HAP-1 (cell line): ENCODE measurements at places on chromosomes 4 and X.

DNA sequence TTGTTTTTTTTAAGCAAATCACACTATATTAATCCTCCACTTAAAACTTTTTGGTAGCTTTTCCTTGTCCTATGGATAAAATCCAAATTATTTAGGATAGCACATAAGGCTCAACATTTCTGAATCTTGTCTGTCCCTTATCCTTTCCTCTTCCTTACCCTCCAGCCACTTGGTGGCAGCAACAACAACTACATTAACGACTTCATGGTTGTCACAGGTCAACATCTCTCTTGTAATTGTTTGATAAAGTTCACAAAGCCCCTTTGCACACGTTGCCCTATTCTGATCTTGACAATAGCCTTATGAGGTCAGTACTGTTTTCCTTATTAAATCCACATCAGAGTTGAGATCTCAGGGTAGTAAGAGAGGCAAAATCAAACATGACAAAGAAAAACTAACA, 269.0 kb upstream of the PABPC4L start:
- peak; percentile 28 for DNase-seq

DNA sequence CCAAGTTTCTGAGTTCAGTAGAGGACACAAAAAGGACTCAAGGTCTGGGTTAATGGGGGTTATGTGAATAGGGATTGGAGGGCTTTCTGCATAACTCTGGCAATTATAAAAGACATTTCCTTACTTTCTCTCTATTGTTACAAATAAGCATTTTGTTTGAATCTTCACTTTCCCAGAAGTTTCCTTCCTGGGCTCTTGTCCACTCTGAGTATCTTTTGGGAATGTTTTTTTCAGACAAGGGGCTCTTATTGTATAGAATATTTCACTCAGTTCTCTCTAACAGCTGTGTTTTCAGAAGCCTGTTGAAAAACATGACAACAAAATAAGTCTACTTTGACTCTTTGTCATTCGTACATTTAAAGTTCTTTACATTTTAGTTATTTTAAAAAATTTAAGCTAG, 57.6 kb upstream of the MAP9 start:
- DNase-seq: no peak

DNA sequence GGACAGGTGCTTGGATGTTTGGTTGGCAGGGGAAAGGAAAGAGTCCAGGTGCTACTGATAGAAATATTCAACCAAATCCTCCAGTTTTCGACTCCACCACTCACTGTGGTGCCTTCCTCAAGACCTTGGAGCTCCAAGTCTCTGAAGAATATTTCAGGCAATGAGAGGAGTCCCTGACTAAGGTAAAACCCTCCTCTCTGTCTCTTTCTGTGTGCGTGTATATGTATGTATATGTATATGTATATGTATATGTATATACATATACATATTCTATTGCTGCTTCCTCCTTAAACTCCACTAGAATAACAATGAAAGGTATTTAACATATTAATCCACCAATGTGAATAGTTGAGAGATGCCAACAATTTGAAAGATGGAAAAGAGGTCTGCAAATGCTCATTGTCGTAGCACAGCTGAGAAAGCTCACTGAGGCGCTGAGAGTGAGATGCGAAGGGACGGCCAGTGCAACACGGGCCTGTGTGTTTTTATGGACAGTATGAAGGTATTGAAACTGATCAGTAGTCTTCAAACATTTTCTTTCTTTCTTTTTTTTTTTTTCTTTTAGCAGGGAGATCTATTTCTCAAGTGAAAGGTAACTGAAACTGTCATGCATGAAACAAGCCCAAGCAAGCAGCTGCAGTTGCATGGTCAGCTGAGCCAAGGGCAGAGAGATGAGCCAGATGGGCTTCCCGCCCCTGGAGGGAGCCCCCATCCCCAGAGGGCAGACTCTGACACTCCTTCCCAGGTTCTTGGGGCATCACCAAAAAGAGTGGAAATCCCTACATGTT, 41.1 kb upstream of the HS3ST1 start:
- DNase-seq: no peak

DNA sequence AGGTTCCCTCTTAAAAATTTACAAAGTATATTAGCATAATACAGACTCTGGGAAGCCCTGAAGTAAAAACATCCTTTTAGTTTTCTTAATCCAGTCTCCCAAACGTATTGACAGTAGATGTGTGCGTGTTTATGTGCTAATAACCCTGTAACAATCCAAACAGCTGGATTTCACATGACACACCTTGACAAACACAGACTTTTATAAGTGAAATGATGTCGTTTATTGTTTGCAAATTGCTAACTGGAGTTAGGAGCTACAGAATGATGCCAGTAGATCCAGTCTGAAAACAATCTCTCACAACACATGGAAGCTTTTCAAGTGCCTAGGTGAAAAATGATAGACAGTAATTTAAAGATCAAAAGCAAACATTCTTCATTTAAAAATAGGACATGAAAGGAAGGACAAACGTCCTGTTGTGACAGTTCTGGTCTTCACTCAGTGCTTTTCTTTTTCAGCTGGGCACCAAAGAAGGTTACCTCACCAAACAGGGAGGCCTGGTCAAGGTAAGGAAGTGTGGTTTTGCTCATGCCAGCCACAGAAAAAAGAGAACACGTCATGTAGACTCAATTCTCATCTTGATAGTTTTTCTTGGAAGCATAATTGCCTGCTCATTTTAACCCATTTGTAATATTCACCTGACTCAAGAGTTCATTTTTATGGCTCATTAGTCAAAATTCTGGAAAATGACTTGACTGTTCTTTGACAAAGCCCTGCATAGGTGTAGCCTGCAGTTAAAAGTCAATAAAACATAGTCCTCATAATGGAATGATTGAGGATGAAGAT, 32.9 kb downstream of the LAMTOR3 start:
- DNase-seq: no peak

GRCh38 chr4:142467088-142467487, 379.0 kb downstream of the INPP4B start:
- DNase-seq: no peak

DNA sequence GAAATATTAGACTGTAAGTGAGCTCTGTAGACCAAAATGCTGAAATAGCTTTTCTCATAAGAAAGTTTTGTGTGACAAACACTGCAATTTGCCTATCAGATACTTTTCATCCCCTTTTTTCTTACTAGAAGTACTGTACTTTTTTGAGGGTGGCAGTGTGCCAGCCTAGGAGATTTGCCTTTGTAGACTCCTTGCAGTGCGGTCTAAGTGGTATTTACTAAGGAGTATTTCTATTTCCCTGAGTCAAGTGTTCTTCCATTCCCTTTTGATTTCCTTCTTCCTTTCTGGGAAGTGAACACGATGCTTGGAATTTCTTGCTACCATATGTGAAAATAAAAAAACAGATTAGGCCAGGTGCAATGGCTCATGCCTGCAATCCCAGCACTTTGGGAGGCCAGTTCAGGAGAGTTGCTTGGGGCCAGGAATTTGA, 34.6 kb downstream of the PDLIM5 start:
- DNase-seq: no peak

DNA sequence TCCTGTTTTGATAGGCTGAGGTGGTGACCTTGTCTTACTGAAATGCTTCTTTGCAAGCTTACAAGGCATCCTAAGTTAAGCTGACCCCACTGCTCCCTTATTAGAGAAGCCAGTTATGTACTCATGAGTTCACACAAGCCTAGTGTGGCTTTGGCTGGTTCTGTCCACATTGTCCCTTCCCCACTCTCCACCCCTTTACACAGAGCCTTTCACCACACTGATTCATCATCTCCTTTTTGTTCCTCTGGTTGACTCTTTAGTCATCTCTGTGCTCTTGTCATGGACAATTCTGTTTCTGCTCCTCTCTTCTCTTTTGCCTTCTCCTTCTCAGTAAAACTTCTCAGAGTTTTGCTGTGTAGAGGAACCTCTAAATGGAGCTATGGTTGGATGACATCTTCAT, 4.9 kb downstream of the CHRNA9 start:
- no peak for DNase-seq

DNA sequence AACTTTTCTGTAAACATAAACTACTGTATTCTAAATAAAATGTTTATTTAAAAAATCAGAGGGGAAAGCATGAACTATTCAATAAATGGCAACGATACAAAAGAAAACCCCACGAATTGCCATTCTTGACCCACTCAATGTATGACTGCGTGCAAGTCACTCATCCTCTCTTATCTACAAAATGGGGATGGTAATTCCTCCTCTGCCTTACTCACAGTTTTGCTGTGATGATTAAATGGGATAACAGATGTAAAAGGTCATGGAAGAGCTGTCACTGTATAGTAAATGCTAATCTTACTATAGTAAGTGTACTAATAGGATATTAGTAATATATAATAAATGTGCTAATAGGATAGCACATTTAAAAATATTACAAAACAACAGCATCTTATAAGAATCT, 173.4 kb downstream of the SCFD2 start:
- DNase-seq: no peak

- DNase-seq: no peak
These were observed 16.9 kb downstream of the ACOT9 start for GRCh38 chrX:23726191-23726590.

DNA sequence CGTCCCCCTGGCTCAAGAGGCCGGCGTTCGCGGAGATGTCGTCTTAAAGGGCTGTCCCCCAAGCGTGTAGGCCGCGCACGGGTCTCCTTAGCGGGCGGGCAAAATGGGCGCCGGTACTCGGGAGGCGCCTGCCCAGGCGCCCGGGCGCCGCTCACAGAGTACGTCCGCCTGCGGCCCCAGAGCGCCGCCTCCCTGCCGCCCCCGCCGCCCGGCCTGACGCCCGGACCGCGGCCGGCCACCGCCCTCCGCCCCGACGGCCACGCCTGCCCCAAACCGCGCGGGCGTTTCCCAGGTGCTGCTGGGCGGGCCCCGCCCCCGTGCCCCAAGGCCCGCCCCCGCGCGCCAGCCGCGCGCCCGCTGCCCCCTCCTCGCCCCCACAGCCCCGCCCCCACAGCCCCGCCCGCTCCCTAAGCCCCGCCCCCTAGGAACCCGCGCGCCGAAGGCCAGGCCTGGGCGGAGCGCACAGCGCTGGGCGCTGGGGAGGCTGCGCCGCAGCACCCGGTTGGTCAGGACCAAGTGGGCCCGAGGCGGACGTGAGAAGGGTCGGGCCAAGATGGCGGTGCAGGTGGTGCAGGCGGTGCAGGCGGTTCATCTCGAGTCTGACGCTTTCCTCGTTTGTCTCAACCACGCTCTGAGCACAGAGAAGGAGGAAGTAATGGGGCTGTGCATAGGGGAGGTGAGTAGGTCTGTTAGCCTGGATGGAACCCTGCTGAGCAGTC, at the start of the genes BRCC3, CMC4 and MTCP1:
Gene BRCC3 (plus strand): TSS at position 534 of the 719 bp plus-strand sequence. CDS start 20 bp downstream, at position 554.
Gene CMC4 (minus strand): TSS at position 162 of the 719 bp plus-strand sequence. CDS start 7,113 bp downstream, outside the sequence.
Gene MTCP1 (minus strand): TSS at position 162 of the 719 bp plus-strand sequence. CDS start 5,126 bp downstream, outside the sequence.
- DNase-seq: peak; percentile 83

GRCh38 chrX:26511589-26512363, 295.8 kb downstream of the MAGEB5 start:
- no peak for DNase-seq

GRCh38 chrX:5399403-5399802, 829.3 kb downstream of the NLGN4X start:
- DNase-seq: no peak

DNA sequence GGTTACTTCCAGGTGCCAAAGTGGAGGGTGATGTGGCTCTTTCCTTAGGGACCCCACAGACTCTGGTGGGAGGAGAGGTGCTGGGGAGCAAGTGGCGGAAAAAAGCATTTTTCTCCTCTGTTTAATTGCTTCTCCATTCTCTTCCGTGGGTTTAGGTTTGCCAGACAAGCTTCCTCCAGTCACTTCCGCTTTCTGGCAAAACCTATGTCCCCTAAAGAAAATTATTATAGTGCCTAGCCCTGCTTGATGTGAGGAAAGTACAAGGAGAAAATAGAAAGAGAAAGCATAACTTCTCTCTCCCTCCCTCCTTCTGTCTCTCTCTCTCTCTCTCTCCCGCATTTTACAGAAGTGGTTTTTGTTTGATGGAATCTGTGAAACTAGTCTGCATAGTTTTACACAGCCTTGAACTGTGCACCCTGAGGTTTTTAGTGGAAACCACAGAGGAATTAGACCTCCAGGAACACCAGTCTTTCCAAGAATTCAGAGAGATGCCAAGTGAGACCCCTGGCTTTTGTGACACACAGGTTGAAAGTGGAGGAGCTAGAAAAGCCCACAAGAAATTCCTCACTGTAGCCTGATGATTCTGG, 231.1 kb upstream of the ANXA3 start:
- no peak for DNase-seq

DNA sequence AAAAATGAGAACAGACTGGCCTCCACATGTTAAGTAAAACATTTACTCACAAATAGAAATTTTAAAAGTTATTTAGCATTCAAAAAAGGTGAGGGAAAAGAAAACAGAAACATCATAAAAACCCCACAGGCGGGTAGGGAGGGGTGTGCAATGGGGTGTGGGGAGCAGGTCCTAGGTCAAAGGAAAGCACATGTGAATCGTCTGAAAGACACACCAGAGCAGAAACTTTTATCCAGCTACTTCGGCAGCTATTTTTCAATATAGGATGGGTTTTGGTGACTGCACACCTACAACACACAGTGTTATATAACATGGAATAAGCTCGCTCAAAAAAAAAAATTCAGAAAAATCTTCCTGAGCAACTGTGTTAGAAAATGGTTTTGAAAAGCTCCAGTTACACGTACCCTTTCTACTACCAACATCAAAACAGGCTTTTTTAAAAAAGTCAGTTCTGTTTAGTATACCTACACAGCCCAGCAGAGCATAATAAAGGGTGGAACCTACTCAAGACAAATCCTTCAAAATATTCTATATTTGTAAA, 1.6 kb downstream of the OTUD4 start:
- DNase-seq: no peak

- no peak for DNase-seq
These were observed 312.3 kb upstream of the DKK2 start for GRCh38 chr4:107348188-107349050.

DNA sequence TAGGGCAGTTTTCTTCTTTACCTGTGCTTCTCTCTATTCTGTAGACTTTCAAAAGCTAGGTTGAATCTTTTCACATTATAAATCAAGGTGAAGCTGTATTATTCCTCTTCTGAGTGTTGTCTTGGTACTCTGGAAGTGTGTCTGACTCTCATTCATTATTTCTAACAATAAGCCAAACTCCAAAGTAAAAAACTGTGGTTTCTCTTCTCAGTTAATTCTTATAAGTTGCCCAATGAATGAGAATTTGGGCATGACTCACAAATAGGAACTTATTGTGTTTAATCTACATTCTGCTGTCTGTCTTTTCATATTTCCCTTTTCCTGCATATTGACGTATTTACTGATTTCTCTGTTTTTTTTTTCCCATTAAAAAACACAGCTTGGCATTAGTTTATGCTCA, 714.5 kb downstream of the CCSER1 start:
- no peak for DNase-seq

- no peak for DNase-seq
These were observed 28.1 kb upstream of the GPC3 start for GRCh38 chrX:134013524-134013923.

- no peak for DNase-seq
These were observed 25.6 kb downstream of the ZDHHC9 start for GRCh38 chrX:129818123-129818522.

- DNase-seq: no peak
These were observed 7.7 kb downstream of the SYN1 start for GRCh38 chrX:47611926-47612325.

GRCh38 chr4:73603854-73604584, 16.2 kb downstream of the RASSF6 start:
- DNase-seq: no peak

- DNase-seq: no peak
These were observed 6.8 kb upstream of the SORCS2 start for GRCh38 chr4:7185487-7186030.

GRCh38 chr4:71237641-71238040, 101.2 kb upstream of the SLC4A4 start:
- DNase-seq: no peak

GRCh38 chr4:75511841-75512240, 2.4 kb downstream of the RCHY1 start:
- no peak for DNase-seq

GRCh38 chrX:129161108-129161507, 362.2 kb downstream of the SMARCA1 start:
- DNase-seq: no peak
